Stimulated activated CD4-positive, alpha-beta T cell treated with anti-CD3 and anti-CD28 coated beads, Interleukin-1b, Interleukin-23, amount 100 ng/mL, for 1 hour (primary cell): ENCODE measurements at places on chromosomes 4 and X.

DNA sequence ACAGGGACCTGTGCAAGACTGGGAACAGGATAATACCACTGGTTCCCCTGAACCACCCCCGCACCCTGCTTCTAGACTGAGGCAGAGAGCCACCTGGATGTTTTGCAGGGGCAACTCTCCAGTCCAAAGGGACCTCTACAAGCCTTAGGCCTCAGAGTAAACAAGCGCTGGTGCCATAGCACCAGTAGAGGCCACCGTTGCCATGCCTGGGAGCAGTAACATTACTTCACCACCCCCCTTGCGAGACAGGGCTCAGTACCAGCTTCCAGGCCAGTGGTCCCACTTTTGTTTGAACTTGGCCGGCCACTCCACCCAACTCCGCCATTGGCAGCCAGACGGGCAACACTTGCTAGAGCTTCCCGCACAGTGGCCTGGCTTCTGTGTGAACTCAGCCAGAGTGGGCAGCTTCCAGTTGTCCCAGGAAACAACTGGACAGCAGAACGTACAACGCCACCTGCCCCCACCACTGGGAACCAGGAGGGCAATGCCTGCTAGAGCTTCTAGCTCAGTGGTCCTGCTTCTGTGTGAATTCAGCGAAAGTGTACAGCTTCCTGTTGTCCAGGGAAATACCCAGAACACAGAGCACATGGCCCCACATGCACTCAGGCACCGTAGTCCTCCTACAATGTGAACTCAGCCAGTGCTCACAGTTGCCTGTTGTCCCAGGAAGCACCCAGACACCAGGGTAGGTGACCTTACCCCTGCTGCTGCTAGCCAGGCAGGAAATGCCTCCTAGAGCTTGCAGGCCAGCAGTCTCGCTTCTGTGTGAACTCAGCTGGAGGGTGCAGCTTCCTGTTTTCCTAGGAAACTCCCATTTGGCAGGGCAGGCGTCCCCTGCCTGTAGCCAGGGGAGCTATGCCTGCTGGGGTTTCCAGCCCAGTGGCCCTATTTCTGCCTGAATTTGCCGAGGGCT is 39.9 kb upstream of the PCDH19 start:
- no peak for DNase-seq

DNA sequence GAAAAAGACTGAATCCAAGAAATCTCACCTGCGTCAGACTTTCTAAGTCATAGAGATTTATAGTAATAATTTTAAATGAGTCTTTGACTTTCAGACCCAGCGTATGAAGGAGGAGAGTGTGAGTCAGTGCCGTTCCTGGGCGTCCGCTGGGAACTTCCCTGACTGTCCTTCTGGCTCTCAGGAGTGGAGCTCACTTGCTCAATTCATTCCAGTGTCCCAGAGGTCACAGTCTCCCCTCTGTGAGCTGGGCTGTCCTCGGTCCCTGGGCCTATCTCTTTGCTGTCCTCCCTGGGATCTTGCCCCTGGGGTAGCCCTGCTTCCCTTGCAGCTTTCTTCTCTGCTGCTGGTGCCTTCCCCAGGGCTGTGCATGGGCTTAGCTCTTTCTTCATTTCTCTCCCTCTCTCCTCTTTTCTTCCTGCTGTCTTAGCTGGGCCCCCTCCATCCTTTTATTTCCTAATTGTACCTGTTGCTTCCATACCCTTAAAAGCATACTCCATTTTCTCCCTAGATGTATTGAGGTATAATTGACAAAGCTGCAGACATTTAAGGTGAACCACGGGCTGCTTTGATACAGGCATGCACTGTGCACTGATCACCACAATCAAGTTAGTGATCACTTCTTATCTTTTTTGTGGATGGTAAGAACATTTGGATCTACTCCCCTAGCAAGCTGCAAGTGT is 11.6 kb downstream of the SORBS2 start:
- no peak for DNase-seq

GRCh38 chr4:141169391-141169790 is 36.1 kb upstream of the RNF150 start:
- no peak for DNase-seq

- DNase-seq = no peak
Measured at GRCh38 chr4:76585897-76586360, 150.9 kb downstream of the SHROOM3 start.

- no peak for DNase-seq
Measured at GRCh38 chr4:76729980-76730379, 168.0 kb downstream of the SOWAHB start.

- no peak for DNase-seq
Measured at GRCh38 chr4:146567396-146567795, 45.7 kb upstream of the SLC10A7 start.

- no peak for DNase-seq
Measured at GRCh38 chr4:156547439-156547838, 424.2 kb downstream of the PDGFC start.

DNA sequence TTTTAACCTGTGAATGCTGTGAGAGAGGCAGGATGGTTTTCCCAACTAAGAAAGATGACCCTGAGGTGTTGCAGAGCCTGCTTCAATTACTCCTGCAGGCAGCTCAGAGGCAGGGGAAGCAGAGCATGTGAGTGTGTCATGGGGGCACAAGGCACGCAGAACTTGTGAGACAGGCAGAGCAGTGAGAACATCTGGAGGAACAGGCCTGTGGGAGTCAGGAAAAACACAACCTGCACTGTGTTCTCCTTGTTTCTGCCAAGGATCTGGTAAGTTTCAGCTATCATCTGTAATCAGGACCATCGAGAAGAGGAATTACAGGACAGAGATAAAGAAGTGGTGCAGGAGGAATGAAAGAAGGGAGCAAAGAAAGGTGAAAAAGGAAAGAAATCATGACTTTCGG is 741.8 kb upstream of the INTU start:
- DNase-seq = no peak

- no peak for DNase-seq
Measured at GRCh38 chr4:8173492-8174242, 15.1 kb upstream of the ABLIM2 start.

GRCh38 chr4:155402941-155403340 is 26.2 kb upstream of the MAP9 start:
- DNase-seq = no peak

DNA sequence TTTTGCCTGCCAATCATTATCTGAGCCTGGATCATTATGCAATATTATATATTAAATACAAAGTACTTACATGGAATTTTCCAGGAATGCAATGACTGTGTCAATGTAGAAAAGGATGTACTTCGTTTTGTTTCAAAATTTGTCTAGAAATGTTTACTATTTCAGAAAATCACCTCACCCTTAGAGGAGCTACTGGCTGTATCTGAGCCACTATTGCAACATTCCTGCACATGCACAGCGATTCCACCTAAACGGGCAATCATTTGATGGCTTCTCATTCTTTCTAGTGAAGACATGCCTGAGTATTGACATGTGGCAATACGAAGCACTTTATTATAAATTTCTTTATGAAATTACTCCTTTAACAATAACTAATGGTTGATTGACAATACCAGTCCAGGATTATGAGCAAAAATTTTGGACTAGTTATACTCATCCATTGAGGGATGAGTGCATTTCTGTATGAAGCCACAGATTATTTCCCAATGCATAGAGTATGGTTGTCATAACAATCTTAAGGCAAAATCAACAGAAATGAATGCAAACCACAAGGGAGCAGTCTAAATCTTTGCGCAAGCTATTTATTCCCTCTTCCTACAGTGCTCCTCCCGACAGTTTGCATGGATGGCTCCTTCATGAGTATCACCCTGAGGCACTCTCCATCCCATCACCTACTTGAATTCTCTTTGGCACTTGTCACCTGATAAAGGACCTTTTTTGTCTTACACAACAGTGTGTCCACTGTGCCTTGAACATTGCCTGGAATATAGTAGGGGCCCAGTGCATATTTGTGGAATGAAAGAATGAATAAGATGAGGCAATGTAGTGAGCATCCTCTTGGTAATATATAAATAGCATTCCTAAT is 35.8 kb upstream of the MMAA start:
- DNase-seq = no peak

GRCh38 chr4:94870146-94870545 is 112.4 kb downstream of the BMPR1B start:
- DNase-seq = no peak

DNA sequence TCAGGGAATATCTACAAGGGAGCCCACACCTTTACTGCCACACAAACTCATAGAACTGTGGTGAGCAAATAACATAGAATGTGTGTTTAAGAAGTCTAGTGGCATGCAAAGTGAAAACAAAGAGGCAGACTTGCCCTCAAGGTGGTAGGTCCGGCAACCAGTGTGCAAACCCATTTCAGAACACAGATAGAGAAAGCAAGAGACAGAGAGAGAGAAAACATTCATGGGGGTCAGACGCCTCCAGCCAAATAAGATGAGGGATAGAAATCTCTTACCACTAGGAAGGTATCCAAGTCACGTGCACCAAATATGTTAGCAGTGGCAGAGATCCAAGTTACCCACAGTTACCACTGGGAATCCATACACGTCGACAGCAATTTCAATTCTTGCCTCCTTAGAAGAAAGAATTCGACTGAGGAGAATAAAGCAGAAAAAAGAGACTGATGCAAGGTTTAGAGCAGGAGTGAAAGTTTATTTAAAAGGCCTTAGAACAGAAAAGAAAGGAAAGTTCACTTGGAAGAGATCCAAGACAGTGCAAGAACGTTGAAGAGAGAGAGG is 252.8 kb downstream of the NAP1L3 start:
- DNase-seq = no peak

- DNase-seq = no peak
Measured at GRCh38 chr4:114277690-114278089, 298.2 kb upstream of the ARSJ start.

DNA sequence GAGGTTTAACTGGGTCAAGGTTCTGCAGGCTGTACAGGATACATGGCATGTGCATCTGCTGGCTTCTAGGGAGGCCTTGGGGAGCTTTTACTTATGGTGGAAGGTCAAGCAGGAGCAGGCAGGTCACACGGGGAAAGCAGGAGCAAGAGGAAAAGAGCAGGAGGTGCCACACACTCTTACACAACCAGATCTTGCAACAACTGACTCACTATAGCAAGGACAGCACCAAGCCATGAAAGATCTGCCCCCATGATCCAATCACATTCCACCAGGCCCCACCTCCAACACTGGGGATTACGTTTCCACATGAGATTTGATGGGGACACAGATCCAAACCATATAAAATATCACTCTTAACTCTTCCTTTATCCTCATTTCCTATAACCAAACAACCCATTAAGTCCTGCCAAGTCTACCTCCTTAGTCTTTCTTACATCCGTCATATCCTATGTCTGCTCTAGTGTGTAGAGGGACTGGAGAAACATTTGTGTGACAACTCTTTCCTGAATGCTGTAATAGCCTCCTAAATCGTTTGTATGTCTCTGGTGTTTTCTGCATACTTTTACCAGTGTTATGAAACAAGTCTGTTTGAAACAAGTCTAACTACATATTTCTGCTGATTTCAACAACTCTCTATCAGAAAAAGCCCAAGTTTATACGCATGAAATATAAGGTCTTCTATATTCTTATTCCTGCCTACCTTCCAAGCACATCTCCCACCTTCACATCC is 8.3 kb upstream of the RAP2C start:
- no peak for DNase-seq

DNA sequence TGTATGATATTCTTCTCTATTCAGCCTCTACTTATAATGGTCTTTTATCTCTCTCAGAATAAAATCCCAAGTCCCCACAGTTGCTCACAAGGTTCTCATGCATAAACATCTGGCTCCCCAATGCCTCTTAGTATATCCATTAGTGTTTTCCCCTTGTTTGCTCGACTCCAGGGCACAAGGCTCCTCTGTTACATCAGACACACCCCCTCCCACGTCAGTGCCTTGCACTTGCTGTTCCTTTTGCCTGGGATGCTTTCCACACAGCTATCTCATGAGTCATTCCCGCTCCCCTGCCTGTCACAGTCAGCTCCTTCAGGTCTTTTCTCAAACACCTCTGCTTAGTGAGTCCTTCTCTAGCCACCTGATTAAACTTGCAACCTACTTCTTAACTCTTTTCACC is 260.2 kb downstream of the IL1RAPL1 start:
- no peak for DNase-seq

DNA sequence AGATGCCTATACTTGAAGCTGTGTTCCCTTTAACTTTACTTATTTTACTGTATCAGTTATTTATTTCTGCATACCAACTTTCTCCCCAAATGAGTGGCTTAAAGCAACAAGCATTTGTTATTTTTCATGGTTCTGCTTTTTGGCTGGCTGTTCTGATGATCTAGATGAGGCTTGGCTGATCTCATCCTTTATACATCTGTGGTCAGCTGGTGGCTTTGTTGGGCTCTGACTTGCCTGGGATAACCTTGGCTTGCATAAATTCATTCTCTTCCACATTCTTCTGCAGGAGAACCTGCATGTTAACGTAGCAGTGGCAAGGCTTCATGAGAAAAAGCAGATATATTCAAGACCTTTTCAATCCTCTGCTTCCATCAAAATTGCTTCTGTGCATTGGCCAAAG is 1317.6 kb downstream of the ADGRL3 start:
- DNase-seq = no peak
